ENCODE measurements at places on chromosomes 13 and 19. TPM values are rescaled to one million over a fixed set of nuclear protein-coding genes. Genes with fewer than 3 reads are reported as not detected.

Gene FXYD7
- total RNA-seq: not detected

Gene LENG9
- total RNA-seq: 11.8 TPM

Gene ZNF554
- 6.5 TPM for total RNA-seq

Gene ANKRD24
- total RNA-seq: 2.3 TPM

Gene UBE2M
- total RNA-seq: 87.0 TPM

Gene LCP1
- total RNA-seq: 1.4 TPM

Gene OR10H1
- not detected for total RNA-seq

Gene VAV1
- total RNA-seq: not detected

Gene MAN2B1
- total RNA-seq: 32.4 TPM

Gene FPR3
- not detected for total RNA-seq

Gene IFT88
- 14.0 TPM for total RNA-seq

Gene MAP4K1
- total RNA-seq: 0.19 TPM

Gene SLITRK6
- not detected for total RNA-seq

Gene TUBA3C
- total RNA-seq: not detected
